Natural killer cell treated with Interleukin-12 subunit alpha and Interleukin-12 subunit beta and Interleukin-15 and Interleukin-18, amount 100 ng/mL, for 72 hours (primary cell): ENCODE measurements at places on chromosomes 13 and 19.
A peak's percentile ranks its signal among the peaks of the same experiment; 100 is the strongest.

DNA sequence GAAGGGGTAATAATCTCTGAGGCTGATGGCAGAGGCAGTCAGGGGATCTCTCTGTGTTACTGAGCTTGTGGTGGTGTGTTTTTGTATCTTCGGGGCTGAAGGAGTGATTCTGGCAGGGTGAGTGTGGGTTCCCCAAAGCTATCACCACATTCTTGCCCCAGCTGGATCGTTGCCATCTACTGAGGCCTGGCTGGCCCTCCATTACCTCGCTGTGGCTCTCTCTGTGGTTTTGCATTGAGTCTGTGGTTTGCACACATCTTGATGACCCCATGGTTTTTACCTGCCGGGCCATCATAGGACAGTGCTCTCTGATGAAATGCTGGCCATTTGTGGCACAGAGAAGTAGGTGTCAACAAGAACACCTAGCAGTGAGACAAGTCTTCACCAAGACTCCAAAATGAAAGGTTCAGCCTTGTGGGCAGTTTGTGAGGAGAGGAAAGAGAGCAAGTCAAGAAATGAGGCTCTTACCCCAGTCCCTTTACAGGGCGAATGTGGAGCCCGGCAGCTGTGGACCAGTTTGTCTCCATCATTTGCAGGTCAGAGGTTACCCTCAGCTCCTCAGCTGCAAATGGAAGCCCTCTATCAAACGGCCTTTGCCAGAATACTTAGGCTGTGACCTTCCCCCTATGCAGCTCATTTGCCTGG, 69.0 kb upstream of the NPAS1 start:
- no peak for DNase-seq

GRCh38 chr13:45732916-45733315, 30.8 kb downstream of the CBY2 start:
- no peak for DNase-seq

- peak; percentile 41 for DNase-seq
Observed at GRCh38 chr19:397941-398706, 10.8 kb downstream of the C2CD4C start.

DNA sequence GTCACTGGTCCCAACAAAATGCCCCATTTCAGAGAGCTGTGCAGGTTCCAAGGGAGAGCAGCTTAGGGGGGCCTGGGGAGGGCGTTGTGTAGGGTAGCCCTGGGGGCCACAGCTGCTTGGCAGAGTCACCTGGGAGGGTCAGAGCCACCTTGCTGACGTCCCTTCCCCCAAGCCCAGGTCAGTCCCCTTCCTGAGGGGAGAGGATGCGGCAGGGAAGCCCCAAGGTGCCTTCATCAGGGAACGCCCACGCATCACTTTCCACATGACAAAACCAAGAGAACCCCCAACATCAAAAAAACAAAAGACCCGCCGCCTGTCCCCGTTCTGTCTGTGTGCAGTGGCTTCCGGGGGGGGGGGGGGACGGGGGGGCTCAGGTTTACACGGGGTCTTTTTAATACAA, 5.3 kb upstream of the UQCR11 start:
- no peak for DNase-seq

GRCh38 chr13:110281736-110282135, 25.2 kb downstream of the COL4A1 start:
- no peak for DNase-seq

- no peak for DNase-seq
Observed at GRCh38 chr13:59660582-59660981, 503.1 kb downstream of the DIAPH3 start.

GRCh38 chr13:96677029-96677428, 317.2 kb downstream of the OXGR1 start:
- DNase-seq: no peak

- DNase-seq: no peak
Observed at GRCh38 chr13:31322026-31322425, 122.3 kb downstream of the B3GLCT start.

DNA sequence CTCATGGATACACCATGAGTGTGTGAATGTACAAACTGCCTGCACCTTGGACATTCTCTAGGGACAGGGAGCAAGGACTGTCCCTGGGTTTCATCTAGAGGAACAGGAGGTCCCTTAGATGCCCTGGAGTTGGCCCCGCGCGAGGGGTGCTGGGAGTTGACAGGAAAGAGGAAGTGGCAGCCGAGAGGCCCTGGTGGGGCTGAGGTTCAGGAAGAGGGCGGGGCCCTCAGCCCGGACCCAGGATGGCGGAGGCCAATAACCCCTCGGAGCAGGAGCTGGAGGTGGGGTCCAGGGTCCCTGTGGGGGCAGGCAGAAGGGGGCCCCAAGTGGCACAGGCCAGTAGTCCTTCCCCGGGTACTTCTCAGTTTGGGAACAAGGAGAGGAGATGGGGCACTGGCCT, 6.9 kb downstream of the PKN1 start:
- peak; percentile 91 for DNase-seq

- DNase-seq: no peak
Observed at GRCh38 chr13:61252213-61252612, 163.4 kb downstream of the PCDH20 start.

GRCh38 chr19:5048091-5048726, 79.3 kb downstream of the KDM4B start:
- DNase-seq: no peak

DNA sequence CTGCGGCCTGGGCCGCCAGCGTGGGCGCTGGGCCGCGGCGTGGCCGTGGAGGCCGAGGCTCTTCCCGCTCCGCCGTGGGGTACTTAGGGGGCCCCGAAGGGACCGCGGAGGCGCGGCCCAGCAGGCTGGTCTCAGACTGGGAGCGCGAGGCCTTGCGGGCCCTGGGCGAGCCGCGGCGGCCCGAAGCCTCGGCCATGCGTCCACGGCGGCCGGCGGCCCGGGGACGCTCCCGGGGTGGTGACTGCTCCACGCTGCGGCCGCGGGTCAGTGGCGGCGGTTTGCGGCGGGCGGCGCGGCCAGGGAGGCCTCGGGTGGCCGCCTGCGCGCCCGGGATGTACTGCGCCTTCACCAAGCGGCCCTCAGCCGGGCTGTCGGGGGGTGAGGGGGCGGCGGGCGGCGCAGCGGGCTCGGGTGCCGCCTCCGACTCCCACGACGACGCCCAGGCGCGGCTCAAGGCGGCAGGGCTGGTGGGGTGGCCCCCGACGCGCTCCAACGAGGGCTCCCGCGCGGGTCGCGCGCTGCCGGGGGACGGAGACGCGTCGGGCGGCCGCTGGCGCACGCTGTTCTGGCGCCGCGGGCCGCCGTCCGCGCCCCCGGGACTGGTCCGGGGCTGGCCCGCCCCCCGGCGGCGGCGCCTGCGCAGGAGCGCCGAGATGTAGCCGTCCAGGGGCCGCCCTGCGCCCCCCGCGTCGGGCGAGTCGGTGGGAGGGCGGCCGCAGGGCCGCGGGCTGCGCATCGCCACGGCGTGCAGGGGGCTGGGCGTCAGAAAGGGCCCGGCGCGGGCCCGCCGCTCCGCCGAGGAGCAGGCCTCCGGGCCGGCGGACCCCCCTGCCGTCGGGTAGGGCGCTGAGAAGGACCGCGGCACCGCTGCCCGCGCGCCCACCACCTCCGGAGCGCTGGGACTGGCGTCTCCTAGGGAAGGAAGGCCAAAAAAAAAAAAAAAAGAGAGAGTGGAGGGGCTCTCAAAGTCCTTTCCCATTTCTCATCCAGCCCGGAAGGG, 11.7 kb downstream of the DACT3 start:
- DNase-seq: no peak

DNA sequence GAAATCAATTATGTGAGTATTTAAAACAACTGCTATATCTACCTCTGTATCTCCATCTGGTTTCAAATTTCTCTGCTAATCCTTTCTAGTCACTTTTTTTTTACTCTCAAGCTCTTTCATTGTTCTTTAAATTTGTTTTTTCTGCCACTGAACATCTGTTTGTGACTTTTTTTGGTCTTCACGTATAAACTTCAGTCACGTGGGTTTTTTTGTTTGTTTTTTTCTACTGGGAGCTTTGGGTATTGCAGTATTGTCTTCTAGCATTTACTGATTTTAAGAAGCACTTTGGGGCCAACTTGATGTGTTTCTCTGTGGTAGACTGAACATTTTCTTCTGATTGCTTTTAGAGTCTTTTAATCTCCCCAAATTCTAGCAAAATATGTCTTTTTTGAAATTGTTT, 262.6 kb upstream of the RXFP2 start:
- no peak for DNase-seq

GRCh38 chr13:58960888-58961287, 1202.8 kb downstream of the DIAPH3 start:
- no peak for DNase-seq

DNA sequence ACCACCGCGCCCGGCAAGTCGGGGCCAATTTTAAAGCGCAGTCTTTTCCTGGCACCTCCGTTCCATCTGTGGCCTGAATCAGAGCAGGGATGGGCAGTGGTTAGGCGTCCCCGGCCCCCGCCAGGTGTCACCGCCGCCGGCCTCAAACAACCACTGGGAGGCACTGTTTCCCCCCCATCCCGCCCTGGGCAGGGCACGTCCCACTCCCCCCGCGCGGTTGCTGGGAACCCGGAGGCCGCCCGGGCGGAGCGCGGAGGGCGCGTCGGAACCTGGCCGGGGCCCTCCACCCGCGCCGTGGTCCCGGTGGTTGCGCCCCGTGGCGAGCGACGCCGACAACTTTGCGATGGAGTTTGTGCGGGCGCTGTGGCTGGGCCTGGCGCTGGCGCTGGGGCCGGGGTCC, at the start of gene GRIN3B:
Gene GRIN3B (plus strand): TSS at position 325 of the 400 bp plus-strand sequence. CDS start 19 bp downstream, at position 344.
- no peak for DNase-seq

DNA sequence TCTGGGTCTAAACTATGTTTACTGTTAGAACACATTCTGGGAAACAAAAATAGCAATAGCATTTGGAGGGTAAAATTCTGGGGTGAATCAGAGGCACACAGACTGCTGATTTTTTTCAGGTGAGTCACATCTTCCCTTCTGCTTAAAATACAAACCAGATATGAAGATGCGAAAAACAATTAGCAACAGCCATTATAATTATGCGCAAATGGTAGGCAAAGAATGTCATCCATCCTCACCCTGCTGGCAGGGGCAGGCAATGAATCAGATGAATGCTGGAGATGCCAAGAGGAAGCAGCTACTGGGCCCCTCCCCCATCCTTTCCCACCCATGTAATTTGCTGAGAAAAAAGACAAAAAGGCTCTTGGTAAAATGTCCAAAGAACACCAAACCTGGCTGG, 282.9 kb downstream of the KLF5 start:
- DNase-seq: no peak

GRCh38 chr13:44103429-44104196, 223.9 kb downstream of the LACC1 start:
- no peak for DNase-seq

GRCh38 chr13:80132741-80133601, 208.0 kb downstream of the SPRY2 start:
- no peak for DNase-seq
